Forelimb muscle (tissue), 1 donor: ENCODE measurements at places on chromosomes 3 and 15.

DNA sequence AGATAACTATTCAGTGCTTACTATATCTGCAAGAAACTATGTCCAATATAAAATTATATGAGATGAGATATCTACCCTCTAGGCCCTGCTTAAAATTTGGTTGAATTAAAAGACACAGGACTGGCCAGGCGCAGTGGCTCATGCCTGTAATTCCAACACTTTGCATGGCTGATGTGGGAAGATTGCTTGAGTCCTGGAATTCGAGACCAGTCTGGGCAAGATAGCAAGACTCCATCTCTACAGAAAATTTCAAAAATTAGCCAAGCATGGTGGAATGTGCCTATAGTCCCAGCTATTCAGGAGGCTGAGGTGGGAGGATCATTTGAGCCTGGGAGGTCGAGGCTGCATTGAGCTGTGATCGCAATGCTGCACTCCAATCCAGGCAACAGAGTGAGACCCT, 303.7 kb upstream of the UBE2E2 start:
- DNase-seq = no peak

GRCh38 chr3:32296251-32297204, 58.0 kb downstream of the CMTM8 start:
- no peak for DNase-seq

GRCh38 chr15:101159936-101160815, 91.7 kb downstream of the CHSY1 start:
- no peak for DNase-seq

DNA sequence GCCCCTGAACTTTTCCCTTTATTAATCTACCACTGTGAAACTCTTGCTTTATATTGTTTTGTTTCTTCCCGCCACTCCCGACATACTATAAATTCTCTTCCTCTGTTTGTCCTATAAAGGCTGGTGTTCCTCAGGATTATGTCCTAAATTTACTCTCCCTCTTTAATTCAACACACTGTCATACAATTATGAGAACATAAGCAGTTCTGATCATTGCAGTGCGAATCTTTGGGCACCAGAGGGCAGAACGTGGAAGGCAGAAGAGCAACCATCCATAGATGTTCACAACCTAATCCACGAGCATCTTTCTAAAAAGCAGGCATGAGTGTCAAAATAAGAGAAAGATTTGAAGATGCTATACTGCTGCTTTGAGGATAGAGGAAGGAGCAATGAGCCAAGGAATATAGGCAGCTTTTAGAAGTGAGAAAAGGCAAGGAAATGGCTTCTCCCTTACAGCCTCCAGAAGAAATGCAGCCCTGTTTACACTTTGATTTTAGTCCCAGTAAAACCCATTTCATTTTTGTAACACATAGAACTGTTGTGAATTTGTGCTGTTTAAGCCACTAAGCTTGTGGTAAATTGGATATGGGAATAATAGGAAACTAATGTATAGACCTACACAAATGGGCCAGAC, 179.4 kb downstream of the GBE1 start:
- DNase-seq = peak; percentile 2

- DNase-seq = no peak
Measured at GRCh38 chr15:96893159-96893906, 562.8 kb downstream of the NR2F2 start.

DNA sequence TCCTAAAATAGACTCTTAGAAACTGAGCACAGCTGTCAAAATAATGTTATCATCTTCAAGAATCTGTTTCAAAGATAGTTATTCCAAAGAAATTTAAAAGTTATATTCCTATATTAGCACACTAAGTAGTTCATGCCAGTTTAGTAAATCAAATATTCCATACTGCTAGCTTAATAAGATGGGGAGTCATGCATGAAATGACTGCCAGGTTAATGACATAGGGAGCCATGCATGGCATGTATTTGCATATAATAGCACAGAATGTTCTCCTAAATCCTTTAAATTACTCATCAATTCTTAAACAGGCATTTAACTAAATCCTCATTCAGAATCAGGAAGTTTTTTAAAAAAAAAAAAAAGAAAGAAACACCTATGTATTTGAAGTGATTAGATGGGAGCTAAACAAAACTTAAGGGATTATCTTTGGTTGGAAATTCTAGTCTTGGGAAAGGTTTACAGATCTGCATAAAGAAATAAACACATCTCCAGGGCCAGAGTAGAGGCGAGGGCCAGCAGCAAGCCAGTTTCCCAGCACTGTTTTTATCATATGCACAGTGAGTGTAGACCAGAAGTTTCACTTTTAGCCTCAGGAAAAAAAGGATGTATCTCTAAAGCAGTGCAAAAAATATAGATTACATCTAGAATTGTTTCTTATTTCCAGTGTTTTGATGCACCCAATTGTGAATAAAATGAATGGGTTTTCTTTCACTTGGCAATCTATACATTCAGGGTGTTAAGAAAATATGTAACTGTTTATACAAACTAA, 366.4 kb upstream of the AGTR1 start:
- no peak for DNase-seq
